ENCODE measurements at places on chromosomes 1 and 21.

- DNase-seq, result no peak
These were observed 11.0 kb downstream of the TRPM2 start for GRCh38 chr21:44364151-44365053.

DNA sequence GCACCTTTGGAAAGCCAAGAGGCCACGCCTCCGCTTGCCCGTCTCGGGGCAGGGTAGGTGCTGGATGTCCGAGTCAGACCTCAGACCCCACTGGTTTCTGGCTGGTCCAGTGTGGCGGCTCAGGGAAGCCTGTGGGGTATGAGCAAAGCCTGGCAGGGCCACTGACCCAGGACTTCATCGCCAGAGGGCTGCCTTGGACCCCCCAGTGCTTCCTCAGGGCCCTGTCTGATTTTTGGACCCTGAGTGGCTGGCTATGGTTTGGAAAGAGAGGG is 20.4 kb downstream of the LHX4 start:
- no peak for DNase-seq

GRCh38 chr1:116538544-116538943 is 32.3 kb downstream of the CD58 start:
- no peak for DNase-seq

GRCh38 chr1:204834336-204834735 is 36.3 kb upstream of the NFASC start:
- DNase-seq, result no peak
